Endodermal cell (in vitro differentiated cells): ENCODE measurements at places on chromosomes 13 and 19.

- DNase-seq = no peak
Observed at GRCh38 chr19:11053817-11054195, 35.5 kb upstream of the LDLR start.

- DNase-seq = no peak
Observed at GRCh38 chr19:17306285-17306714, 628 bp downstream of the MRPL34 start.

GRCh38 chr13:111969551-111970135 lies 97.3 kb upstream of the SOX1 start:
- DNase-seq = no peak

DNA sequence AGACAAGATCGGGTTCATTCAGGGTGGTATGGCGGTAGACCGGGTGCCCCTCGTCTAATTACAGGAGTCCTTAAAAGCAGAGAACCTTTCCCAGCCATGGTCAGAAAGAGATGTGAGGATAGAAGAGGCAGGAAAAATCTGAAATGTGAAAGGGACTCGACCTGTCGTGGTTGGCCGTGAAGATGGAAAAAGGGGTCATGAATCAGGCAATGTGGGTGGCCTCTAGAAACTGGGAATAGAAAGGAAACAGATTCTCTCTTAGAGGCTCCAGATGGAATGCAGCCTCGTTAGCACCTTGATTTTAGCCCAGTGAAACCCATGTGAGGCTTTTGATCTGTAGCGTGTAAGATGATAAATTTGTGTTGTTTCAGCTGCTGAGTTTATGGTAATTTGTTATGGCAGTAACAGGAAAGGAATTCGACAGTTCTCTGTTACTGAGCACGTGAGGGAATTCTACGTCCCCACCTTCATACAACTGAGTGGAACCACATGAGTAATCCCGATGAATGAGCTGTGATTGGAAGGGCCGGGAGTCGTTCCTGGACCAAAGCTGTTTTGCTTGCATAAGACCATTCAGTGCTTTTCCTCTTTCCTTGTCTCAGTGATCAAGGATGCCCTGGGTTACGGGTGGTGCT lies 11.0 kb upstream of the CA11 start:
- peak; percentile 73 for DNase-seq

GRCh38 chr13:73935991-73936390 lies 198.2 kb downstream of the KLF12 start:
- DNase-seq = no peak

GRCh38 chr13:97124915-97125809 lies 97.0 kb upstream of the MBNL2 start:
- no peak for DNase-seq

DNA sequence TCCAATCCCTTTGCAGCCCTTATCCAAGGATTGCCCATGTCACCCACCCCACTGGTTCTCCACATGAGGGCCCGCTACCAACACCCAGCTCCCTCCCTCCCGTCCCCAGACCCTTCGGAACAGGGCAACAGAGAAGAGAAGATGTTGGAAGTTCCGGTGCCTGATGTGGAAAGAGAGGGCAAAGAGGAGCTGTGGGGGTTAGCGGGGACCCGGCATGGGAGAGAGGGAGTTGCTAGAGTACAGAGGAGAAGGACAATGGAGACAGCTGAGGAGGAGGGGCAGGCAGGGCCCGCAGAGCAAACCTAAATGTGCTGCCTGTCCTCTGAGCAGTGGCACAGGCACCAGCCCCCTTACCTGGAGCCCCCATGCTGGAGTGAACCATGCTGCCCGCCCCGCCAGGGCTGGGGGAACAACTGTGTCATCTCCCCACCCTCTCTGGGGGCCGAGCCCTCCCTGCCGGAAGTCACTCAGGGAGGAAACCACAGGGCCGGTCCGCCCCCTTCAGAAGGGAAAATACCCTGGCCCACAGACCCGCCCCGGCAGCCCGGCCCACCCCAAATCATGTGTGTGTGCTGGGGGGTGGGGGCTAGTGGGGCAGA lies at the start of gene POU2F2:
TSS of gene POU2F2 (minus strand) at position 417 of the 599 bp plus-strand sequence. CDS start at position 382, 35 bp downstream.
- DNase-seq = peak; percentile 71

DNA sequence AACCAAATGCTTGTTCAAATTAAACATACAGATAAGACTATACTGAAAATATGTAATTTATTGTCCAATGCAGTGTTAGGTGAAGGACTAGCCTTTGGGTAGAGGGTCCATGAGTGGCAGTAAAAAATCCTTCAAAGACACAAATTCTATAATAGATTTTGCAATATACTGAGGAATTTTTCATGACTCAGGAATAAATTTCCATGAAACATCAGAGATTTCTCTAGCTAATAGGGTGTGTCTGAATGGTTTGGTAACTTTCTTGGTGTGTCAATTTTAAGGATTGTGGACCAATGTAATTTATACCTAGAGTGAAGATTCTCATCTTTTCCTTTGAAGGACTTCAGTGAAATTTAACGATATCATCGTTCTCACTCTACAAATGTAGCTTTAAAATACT lies 546.7 kb downstream of the SLITRK5 start:
- DNase-seq = no peak

GRCh38 chr13:75871059-75871458 lies 234.9 kb downstream of the LMO7 start:
- DNase-seq = no peak

- DNase-seq = no peak
Observed at GRCh38 chr13:46600943-46601311, 48.0 kb downstream of the LRCH1 start.

DNA sequence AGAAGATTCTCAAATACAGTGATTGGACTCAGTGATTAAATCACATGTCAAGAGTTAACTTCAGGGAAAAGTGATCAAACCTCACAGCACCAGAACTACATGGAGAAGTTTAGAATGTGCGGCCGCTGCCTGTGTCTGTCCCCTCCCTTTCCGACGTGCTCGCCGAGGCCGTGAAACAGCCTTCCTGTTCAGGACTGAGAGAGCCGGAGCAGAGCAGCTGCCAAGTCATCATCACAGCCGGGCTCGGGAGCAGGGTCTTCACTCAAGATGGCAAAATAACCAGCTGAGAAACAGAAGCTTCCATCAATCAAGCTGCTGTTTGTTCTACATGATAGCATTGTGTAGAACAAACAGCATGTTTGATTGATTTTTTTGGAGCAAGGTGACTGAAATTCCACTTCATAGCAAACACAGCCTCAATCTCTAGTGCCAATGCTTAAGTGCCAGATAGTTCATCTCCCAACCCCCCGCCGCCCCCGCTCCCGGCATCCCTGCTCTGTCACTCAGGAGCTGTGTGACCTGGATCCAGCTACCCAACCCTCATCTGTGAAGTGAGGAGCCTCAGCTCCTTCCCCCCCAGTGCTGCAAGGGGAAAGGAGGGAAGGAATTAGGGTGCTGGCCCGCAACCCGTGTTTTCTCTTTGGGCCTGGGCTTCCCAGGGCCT lies 70.6 kb downstream of the HSPH1 start:
- peak; percentile 39 for DNase-seq

- no peak for DNase-seq
Observed at GRCh38 chr19:6210721-6211600, 68.8 kb downstream of the MLLT1 start.

- no peak for DNase-seq
Observed at GRCh38 chr13:106989876-106990275, 421.9 kb upstream of the ARGLU1 start.

DNA sequence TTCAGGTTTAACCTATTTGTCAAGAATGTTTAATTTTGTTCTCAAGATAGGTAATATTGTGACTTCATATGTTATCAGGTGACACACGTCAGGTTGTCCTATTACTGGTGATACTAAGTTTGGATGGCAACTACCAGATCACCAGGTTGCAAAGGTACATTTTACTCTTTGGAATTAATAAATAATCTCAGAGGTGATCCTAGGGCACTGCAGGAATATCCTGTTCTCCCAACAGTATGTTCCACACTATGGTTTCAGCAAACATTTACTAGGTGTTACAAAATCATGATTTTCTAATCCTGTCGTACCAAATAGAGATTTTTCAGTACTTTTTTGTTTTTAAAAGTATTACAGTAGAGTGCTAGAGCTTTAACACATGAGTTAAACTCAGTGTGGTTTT lies 29.3 kb upstream of the MYCBP2 start:
- no peak for DNase-seq

- no peak for DNase-seq
Observed at GRCh38 chr19:8513036-8513686, 806 bp downstream of the ZNF414 start.

GRCh38 chr19:39998501-39998900 lies 1.6 kb downstream of the ZNF546 start:
- DNase-seq = no peak

GRCh38 chr13:95524264-95524901 lies 28.1 kb upstream of the CLDN10 start:
- DNase-seq = no peak

DNA sequence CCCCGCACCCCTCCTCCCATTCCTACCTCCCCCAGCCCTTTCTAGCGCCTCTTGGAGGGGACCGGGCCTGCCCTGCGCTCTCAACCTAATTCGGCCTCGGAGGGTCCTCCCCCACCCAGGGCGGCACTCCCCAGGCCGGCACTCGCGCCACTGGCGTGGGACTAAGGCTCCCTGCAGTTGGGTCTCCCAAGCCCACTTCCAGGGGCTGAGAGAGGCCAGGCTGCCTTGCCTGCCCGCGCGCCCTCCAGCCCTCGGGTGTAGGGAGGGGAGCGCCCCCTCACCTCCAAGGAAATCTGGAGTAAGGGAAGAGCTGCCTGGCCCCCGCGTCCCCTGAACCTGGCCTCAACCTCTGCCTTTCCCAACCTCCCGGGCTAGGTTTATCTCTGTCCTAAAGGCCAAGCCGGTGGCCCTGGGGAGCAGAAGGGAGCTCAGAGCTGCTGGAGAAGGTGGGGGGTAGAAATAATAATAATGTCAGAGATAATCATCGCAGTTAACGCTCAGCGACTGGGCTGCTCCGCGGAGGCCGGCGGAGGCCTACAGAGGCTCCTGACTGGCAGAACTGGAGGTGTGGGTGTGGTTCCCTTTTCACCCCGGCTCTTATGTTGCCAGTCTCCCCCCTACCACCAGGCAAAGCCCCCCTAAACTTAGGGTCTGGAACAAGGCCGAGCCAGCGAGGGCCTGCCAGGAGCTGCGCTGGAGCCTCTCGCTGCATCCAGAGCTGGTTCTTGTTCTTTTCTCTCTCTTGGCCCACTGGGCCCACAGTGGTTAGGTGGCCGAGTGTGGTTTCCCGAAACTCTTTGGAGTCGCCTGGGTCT lies 9.6 kb downstream of the ZIC2 start:
- DNase-seq = peak; percentile 85

- no peak for DNase-seq
Observed at GRCh38 chr19:47331931-47332547, at the start of gene C5AR2. TSS of gene C5AR2 (plus strand) at chr19:47332175. CDS start at chr19:47340800, 8,625 bp downstream.

DNA sequence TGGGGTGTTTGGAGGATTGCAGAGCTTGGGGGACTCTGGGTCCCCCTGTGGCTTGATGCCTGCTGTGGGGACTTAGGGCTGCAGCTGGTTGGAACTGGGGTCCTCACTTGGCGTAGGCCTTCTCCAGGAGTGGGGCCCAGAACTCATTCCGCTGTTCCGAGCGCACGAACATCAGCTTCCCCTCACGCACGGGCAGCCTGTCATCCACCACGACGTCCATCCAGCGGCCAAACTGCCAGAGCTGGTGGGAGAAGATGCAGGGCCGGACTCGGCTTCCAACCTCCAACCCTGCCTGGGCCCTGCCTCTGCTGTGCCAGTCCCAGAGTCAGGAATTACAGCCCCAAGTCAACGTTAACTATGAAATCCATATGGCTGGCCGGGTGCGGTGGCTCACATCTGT lies 2.6 kb downstream of the CAPN12 start:
- DNase-seq = no peak

- no peak for DNase-seq
Observed at GRCh38 chr19:38513762-38514167, 80.3 kb downstream of the RYR1 start.

- DNase-seq = no peak
Observed at GRCh38 chr19:28614634-28615545, 598.1 kb downstream of the UQCRFS1 start.

DNA sequence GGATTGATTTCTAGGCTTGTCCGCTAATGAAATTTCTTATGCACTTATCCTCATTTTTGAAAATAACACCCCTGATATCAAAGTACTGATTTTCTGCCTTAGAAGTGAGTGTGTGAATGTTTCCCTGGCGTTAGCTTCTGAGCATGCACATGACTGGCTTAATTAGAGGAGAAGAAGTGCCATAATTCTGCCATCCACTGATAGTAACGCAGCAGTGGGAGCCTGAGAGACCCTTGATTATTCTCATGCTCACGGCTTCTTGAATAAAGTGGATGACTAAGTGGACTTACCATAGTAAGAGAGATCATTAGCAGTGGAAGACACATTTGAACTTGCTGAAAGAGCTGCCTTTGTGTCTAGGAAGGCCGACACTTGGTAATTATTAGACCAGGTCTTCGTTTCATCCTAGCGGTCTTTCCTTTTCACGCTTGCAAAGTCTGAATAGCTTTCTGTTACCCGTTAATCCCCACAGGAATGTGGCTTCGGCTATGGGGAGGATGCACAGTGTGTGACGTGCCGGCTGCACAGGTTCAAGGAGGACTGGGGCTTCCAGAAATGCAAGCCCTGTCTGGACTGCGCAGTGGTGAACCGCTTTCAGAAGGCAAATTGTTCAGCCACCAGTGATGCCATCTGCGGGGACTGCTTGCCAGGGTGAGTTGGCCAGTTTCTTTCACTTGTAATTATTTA lies 45.3 kb downstream of the TNFRSF19 start:
- DNase-seq = no peak

- no peak for DNase-seq
Observed at GRCh38 chr19:6376512-6377190, 918 bp upstream of the PSPN start.

GRCh38 chr13:28319528-28319927 lies 175.4 kb downstream of the FLT1 start:
- DNase-seq = no peak

GRCh38 chr19:31258211-31259052 lies 90.8 kb downstream of the TSHZ3 start:
- peak; percentile 61 for DNase-seq

DNA sequence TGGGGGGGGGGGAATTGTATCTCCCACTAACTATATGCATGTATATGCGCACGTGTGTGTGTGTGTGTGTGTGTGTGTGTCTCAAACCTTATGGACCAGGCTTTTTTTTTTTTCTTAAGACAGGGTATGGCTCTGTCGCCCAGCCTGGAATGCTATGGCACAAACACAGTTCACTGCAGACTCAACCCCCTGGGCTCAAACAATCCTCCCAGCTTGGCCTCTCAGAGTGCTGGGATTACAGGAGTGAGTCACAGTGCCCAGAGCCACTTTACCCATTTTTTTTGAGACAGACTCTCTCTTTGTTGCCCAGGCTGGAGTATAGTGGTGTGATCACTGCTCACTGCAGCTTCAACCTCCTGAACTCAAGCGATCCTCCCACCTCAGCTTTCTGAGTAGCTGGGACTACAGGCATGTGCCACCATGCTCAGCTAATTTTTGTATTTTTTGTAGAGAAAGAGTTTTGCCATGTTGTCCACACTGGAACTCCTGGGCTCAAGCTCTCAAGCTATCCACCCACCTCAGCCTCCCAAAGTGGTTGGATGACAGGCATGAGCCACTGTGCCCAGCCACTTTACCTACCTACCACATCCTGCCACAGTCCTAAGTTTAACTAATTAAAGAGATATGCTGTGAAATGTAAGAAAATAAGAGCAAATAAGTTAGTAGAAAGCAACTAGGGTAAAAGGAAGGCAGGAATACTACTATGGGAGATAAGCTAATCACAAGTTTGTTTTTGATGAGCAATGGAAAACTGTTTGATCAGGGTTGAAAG lies 2.4 kb downstream of the ZMYM5 start:
- DNase-seq = peak; percentile 50

GRCh38 chr13:113638806-113639205 lies 19.2 kb downstream of the ATP4B start:
- peak; percentile 17 for DNase-seq
